ENCODE measurements at places on chromosomes 2 and 18.
A peak's percentile ranks its signal among the peaks of the same experiment; 100 is the strongest.

- DNase-seq, result no peak
These were observed 42.1 kb upstream of the SNED1 start for GRCh38 chr2:240956171-240956934.

DNA sequence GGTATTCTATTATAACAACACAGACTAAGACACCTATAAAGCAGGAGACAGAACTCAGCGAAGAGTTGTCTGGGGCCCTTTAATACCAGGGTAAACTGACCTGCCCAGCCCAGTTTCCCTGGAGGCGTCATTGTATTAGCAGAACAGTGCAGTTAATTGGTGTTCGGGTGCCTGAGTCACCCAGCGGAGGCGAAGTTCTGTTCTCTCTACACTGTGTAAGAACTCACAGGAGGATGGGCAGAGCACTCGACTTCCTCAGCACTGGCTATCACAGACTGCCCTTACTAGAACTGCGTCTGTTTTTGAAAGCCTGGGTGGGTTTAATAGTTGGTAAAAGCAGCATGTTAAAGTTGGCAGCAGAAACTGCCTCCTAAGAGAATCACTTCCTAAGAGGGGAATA is 106.5 kb upstream of the ATP8B1 start:
- no peak for DNase-seq

- no peak for DNase-seq
These were observed 270.1 kb downstream of the TCF4 start for GRCh38 chr18:55317864-55318263.

GRCh38 chr2:9806298-9806610 is 37.0 kb upstream of the TAF1B start:
- no peak for DNase-seq

DNA sequence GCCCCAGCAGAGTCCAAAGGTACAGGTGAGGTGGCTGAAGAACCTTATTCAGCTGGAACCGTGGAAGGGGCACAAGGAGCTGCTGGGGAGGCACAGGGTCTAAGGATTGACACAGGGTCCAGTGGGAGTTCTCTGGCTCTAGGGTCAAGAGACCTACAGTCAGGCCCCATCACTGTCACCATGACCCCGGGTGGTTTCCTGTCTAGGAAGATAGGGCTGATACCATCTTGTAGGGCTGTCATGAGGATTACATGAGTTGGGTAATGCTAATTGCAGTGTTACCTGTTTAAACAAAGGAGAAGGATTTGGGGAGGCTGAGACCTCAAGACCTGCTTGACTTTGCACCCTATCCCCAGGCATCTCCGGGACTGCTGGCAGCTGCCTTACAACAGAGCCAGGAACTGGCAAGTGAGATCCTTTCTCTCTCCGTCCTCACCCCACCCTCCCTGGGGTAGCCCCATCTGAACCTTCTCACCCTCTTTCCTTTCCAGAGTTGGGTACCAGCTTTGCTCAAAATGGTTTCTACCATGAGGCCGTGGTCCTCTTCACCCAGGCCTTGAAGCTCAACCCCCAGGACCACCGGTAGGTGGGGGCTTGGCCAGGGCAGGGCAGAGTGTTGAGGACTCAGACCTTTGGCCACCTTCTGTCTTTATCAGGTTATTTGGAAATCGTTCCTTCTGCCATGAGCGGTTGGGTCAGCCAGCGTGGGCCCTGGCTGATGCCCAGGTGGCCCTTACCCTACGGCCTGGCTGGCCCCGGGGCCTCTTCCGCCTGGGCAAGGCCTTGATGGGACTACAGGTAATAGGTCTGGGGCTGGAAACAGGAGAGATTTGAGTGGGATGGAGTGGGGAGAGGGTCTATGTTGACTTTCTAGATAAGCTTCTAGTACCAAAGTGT is 7.5 kb downstream of the LBX2 start:
- no peak for DNase-seq

GRCh38 chr18:36700955-36701354 is 127.8 kb downstream of the TPGS2 start:
- DNase-seq, result no peak

- DNase-seq, result no peak
These were observed 58.1 kb upstream of the DLX2 start for GRCh38 chr2:172160839-172161238.

DNA sequence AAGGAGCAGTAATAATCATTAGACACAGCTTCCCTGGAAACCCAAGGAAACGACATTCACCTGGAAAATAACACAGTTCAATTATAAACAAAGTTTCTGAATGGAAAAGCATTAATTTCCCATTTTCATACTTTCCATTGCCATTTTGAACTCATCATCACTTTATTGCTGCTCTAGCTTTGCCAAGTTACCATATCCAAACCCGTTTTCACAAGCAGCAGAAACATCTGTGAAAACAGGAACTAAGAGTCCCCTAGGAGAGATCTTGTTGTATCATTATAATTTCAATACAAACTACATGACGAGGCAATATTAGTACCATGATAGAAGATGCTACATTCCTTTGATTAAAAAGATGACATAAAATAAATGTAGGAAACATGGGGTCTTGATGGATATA is 597.0 kb upstream of the NRXN1 start:
- no peak for DNase-seq

DNA sequence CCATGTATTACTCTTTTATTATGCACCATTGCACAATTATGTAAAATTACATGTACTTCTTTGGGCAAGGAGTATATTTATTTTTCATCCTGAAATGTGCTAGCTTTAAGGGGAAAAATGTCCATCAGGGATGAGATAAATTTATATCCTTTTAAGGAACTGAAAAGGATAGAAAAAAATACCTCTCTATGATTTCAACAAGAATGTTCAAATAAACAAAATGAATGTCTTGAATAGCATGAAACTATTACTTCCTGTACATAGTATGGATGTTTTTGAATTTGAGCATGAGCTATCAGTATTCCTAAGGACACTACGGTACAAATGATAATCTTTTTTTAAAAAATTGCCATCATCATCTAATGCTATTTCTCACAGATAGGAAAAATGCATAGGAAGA is 1611.9 kb upstream of the ZEB2 start:
- DNase-seq, result no peak

- peak; percentile 39 for DNase-seq
These were observed 62.6 kb downstream of the NFATC1 start for GRCh38 chr18:79458131-79458838.

DNA sequence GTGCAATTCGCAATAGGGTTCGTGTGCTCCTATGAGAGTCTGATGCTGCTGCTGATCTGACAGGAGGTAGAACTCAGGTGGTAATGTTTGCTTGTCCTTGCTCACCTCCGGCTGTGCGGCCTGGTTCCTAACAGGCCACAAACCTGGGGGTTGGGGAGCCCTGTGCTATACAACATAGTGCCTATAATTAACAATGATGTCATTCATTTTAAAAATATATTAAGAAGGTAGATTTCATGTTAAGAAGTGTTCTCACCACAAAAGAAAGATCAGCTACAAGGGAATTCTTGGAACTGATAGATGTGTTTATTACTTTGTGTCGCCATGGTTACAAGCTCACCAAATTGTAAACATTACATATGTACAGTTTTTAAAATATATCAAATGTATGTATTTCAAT is 200.5 kb downstream of the GRB14 start:
- DNase-seq, result no peak

GRCh38 chr2:10139536-10139935 is 17.0 kb downstream of the RRM2 start:
- no peak for DNase-seq

GRCh38 chr2:232042911-232043574 is 81.5 kb downstream of the DIS3L2 start:
- DNase-seq, result no peak

- peak; percentile 58 for DNase-seq
These were observed 278.5 kb downstream of the AFF3 start for GRCh38 chr2:99863903-99864270.

DNA sequence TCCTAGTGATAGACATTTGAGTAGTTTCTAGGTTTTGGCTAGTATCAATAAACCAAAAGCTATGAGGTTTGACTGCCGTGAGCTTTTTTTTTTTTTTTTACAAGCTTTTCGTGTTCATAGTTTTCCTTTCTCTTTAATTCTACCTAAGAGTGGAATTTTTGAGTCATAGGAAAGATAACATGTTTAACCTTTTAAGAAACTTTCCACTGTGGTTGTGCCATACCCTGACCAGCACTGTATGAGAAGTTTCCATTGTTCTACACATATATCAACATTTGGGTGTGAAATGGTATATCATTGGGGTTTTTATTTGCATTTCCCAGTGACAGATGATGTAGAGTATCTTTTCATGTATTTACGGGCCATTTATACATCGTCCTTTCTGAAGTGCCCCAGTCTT is 31.7 kb downstream of the UBE2F start:
- no peak for DNase-seq

DNA sequence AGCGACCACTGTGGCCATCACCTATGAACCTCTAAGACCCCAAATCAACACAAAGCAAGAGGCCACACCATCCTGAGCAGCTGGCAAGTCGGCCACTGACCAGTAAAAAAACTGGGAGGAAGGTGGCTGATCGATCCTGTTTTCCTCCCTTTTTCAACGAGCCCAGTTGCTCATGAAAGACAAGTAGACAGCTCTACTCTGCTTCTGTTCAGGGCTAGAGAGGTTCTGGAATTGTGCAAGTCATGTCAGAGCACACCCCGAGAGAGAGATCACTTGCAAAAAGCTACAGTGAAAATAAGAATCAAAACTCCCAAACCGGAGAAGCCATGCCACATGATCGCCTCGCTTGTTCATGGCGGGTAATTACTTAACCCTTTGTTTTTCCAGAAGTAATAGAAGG is 34.6 kb downstream of the ZNF516 start:
- DNase-seq, result no peak

GRCh38 chr18:59902131-59902992 is 2.6 kb downstream of the PMAIP1 start:
- DNase-seq, result peak; percentile 61

GRCh38 chr18:53018791-53019190 is 678.8 kb downstream of the DCC start:
- no peak for DNase-seq

Measured in RCC 7860 (cell line).